ENCODE measurements at places on chromosomes 13 and 19.
A peak's percentile ranks its signal among the peaks of the same experiment; 100 is the strongest.

DNA sequence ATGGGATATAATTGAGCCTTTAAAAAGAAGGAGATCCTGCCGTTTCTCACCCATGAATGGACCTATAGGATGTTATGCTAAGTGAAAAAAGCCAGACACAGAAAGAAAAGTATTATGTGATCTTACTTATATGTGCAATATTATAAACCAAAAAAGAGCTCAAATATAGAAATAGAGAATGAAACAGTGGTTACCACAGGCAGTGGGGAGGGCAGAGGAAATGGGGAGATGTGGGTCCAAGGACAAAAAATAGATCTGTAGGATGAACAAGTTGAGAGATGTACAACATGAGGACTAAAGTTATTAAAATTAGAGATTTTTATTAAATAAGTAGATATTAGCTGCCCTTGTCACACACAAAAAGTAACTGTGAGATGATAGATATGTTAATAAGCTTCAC lies 29.1 kb downstream of the TDRD3 start:
- no peak for DNase-seq

GRCh38 chr13:33554919-33555791 lies 262.8 kb upstream of the RFC3 start:
- DNase-seq, result no peak

GRCh38 chr19:27887946-27888345 lies 1325.0 kb downstream of the UQCRFS1 start:
- DNase-seq, result no peak

DNA sequence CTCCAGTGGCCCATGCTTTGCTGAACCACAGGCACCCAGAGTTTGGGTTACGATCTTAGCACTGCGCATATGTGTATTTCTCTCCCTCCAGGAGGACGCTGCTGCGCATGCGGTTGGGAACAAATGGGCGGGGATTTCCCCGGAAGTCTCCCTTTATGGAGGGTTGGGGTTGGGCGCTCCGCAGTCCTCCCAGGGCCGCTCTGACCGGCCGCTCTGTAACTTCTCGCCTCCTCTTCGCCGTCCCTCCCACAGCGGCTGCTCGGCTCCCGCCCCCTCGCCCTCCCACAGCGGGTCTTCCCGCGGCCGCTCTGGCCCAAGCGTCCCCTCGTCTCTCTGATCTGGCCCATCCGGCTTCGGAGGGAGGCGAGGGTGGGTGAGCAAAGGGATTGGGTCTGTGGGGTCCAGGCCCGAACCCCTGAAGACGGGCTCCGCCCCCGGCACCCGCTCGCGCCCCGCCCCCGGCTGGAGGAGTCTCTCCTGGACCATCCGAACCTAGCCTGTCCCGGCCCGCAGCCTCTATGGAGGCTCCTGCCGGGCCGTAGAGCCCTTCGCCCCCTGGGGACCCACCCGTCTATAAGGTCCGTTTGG lies at the start of gene MEGF8:
TSS of gene MEGF8 (plus strand) at position 328 of the 588 bp plus-strand sequence. CDS start 609 bp downstream, outside the sequence.
- peak; percentile 100 for DNase-seq

DNA sequence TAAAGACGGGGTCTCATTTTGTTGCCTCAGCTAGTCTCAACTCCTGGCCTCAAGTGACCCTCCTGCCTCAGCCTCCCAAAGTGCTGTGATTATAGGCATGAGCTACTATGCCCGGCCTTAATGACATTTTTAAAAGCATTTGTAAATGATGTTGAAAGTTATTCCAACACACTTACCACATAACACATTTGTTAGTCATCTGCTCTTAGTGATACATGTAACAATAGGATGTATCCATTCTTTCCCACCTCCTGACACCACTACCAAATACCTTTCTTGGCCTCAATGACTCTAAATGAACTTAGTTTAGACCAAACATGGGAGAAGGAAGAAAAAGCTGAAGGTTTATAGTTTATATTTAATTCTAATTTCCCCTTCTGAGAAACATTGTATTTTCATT lies 59.8 kb upstream of the MEDAG start:
- DNase-seq, result no peak

DNA sequence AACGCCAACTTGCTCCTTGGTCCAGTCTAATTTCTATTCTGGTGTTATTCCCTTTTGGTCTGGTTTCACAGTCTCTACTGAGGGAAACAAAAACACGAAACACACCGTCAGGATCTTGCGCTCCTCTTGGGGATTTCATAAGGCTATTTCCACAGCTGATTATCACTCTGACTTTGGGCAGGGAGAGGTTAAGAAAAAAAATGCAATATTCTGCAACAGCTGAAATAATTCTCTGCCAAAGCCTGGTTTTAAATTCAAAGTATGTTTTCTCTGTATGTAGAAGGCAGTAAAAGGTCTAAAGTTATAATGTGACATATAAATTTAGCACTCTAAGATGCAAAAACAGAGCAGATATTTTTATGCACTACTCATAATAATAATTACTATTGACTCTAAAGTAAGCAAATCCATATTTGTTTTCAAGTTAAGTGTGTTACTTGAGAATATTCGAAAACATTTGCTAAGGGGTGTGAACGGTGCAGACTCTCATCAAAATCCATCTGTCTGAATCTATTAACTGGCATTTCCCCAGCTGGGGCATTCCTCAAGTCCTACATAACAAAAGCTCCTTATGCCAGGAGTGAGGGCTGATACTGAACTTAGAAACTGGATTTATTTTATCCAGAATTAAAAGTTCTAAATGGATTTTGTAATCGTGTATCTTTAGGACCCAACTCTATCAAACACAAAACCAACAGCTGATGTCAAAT lies 38.4 kb upstream of the STARD13 start:
- no peak for DNase-seq

DNA sequence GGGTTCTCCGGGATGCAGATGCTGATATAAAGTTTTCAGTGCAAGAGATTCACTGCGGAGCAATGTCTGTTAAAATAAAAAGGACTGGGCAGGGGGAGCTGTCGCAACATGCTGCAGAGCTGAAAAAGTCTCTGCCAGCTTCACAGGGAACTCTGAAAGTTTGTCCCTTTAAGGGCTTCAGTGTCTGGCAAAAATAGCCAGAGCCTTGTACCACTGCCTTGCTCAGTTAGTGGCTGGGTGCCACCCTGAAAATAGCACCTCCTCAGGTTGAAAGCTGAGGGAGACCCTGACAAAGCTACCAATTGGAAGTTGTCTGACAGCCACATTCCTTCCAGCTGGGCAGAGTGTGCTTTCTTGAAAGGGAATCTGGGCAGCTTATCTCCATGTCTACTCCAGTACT lies 3.0 kb upstream of the NDFIP2 start:
- no peak for DNase-seq
